ENCODE measurements at places on chromosomes 3 and 15.

DNA sequence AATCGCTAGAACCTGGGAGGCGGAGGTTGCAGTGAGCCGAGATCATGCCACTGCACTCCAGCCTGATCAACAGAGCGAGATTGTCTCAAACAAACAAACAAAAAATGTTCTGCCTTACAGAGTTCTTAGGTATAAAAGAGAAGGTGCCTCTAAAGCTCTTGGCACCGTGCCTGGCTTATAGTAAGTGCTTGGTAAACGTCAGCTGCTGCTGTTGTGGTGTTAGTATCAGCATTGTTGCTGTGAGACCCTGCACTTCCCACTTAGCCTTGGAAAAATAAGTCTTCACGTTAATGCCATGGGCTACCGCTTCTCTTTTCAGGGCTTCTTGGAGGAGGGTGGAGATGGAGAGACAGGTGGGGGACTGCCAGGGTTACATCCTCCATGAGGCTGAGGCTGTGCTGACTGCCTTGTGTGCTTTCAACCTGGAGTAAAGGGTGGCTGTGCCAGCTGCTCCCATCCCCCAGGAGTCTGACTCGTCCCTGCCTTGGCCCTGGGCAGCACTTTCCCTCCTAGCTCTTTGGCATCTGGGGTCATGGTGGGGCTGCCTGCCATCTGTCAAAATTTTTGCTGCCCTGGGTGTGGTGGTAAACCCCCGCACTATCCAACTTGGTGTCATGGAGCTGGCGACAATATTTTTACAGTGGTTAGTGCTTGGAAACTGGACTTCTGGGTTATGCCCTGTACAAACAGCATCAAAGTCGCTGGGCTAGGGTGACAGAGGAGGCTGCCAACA lies 17.8 kb downstream of the FLNB start:
- no peak for DNase-seq

GRCh38 chr3:171752329-171752728 lies 58.0 kb downstream of the PLD1 start:
- DNase-seq = no peak

- DNase-seq = no peak
Observed at GRCh38 chr3:186287711-186288110, 74.3 kb downstream of the DGKG start.

- no peak for DNase-seq
Observed at GRCh38 chr3:264394-265156, 68.0 kb downstream of the CHL1 start.

DNA sequence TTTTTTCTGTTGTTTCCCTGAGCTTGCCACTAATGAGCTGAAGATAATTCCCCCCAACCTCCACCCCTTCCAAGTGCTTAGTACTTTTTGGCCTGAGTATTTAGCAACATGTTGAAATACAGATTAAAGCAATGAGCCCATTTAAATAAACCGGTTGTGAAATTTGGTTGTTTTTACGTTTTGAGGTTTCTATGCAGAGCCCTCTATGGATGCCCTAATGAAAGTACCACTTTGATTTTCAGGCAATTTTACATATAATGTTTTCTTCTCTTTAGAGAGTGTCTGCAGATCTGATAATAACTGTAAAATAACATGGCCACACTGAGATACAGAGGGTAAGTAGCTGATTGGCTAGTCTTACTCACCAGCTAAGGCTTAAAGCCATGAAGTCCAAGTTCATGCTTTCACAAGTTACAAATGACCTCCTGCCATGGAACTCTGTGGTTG lies 139.4 kb upstream of the SLC7A14 start:
- no peak for DNase-seq

GRCh38 chr3:192931825-192932224 lies 14.2 kb upstream of the MB21D2 start:
- no peak for DNase-seq

DNA sequence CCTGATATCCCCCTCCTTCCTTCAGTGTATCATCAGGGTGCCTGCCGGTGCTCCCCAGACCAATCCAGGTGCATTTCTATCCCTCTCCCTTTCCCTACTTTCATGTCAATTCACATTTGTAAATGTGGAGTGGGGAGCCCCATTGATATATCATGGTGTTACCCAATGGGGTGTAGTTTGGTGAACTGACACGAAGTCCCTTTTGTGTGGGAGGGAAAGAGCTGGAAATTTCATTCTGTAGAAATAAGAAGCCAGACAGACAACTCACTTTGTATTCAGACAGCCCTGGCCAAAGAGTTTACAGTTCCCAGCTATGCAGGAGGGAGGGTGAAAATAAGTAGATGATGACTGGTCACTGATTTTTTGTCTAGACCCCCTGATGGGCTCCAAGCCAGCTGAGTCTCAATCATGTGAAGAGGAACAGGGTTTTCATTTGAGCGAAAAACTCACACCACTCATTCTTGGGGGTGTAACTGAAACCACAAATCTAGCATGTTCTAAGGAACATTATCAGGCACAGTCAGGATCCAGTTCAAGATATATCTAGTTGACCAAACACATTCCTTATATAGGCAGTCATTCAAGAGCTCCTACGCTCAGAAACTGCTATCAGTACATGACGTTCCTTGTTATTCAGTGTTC lies 58.9 kb downstream of the LMCD1 start:
- no peak for DNase-seq

DNA sequence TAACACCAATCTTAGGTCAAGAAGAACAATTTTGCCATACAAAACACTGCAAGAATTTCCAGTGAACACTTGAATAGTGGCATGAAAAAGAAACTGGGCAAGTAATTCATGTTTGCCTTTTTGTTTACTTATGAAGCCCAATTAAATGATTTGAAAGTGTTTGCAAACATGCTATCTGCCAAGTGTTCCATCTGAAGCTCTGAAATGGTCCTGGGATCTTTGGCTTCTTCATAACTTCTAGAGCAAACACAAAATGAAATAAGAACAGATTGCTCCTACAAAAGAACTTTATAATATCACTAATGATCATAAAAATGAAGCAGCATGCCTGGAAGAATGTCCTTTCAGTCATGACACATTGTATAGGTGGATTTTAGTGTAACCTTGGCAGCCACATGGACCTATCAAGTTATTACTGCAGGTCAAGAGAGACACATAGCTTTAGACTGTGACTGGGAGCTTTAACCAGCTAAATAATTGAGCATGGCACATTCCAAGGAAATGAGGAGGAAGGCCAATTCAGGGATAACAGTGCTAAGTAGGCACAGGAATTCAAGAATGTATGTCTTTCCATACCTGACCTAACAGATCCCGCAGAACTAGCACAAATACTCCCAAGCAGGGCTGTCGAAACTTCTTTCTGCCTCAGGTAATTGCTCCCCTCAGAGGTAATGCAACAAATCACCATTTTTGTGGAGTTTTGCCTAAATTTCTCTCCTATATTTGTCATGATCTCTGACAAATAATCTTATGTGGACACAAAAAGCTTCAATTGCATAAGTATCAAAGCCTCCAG lies 144.6 kb downstream of the DUT start:
- DNase-seq = no peak

GRCh38 chr15:72604794-72605193 lies 49.7 kb upstream of the GOLGA6B start:
- DNase-seq = no peak

DNA sequence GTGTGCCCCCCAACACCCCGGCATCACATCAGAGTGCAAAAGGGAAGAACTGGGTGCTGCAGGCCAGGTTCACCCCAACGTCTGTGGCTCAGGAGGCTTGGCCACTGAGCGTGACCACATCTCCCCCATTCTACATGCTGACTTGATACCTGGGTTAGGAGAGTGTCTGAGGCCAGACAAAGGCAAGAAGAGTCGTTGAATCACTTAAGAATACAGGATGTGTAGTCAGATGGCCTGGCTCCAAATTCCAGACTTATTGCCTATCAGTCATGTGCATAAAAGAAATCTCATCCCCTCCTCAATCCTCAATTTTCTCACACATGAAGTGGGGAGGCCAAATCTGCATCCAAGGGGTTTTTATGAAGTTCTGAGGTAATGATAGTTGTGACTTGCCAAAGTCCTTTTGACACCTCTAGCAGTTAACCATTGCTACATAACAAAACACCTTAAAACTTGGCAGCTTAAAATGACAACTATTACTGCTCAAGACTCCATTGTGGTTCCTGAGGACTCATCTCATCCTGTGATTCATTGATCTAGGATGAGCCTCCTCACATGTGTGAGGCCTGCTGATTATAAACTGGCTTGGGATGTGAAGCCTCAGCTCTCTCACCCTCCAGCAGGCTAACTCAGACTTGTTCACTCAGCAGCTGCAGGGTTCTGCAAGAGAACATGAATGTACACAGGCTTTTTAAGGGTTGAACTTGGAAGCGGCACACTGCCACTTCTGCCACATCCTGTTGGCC lies 138.8 kb upstream of the TLE3 start:
- peak; percentile 58 for DNase-seq

DNA sequence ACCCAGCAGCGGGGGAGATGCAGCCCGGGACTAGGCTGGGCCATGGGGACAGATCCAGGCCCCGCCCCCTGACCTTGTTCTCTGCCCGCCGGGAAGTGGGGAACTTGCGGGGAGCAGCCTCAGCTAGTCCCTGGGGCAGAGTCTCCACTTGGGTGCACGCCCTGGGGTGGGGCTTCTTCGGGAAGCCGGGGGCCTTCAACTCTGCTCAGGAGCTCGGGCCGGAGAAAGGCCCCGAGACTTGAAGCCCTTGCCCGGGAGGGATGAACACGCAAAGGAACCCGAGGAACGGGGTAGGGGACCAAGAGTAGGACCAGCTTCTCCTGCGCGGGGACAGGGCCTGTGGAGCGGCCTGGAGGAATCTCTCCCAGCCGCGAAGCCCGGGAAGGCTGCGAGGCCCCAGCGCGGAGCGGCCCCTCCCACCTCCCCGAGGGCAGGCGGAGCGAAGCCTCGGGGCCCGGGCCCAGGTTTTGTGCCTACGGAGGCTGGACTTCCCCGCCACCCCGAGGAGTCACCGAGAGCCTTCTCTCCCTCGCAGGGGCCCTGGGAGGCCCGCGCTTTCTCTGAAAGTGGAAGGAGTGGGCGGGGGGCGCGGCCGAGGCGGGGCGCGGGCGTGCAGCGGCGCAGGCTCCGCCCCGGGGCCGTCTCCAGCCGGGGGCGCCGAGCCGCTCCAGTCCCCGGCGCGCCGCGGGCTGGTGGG lies at the start of gene ITPKA:
ITPKA (plus strand) TSS at position 670 of the 697 bp plus-strand sequence. CDS start 54 bp downstream, outside the sequence.
- no peak for DNase-seq

DNA sequence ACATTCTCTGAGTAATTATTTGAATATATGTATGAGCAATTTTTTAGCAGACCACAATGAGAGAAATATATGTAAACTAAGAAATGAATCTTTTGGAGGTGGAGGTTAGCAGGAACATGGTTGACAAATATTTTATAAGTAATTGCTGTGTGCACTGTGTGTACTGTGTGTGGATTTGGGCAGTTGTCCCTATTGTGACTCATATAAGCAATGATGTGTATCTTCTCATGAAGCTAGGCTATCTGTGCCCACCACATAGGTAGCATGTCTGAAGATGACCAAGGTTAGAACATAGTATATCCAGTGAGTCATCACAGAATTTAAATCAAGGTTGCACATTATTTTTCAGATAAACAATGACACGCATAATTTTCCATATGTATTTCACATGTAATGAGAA lies 713.9 kb upstream of the GBE1 start:
- DNase-seq = no peak

DNA sequence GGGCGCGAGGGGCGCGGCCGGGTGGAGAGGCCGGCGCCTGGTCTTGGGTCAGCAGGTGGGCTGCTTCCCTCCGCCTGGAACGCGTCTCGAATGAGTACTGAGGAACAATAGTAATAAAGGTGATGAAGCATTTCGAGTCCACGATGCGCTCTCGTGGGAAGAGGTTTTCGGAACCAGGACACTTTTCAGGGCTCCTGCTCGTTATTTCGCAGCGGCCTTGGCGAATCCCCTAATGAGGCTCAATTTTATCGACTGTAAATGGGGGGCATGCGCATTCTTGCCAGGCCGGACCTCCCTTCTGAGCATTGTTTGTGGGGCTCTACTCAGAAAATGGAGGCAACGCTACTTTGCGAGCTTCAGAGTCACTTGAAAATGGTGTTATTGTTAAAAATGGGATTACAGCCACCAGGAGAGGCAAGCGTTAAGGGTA lies 1.2 kb downstream of the NR2C2 start:
- DNase-seq = no peak

DNA sequence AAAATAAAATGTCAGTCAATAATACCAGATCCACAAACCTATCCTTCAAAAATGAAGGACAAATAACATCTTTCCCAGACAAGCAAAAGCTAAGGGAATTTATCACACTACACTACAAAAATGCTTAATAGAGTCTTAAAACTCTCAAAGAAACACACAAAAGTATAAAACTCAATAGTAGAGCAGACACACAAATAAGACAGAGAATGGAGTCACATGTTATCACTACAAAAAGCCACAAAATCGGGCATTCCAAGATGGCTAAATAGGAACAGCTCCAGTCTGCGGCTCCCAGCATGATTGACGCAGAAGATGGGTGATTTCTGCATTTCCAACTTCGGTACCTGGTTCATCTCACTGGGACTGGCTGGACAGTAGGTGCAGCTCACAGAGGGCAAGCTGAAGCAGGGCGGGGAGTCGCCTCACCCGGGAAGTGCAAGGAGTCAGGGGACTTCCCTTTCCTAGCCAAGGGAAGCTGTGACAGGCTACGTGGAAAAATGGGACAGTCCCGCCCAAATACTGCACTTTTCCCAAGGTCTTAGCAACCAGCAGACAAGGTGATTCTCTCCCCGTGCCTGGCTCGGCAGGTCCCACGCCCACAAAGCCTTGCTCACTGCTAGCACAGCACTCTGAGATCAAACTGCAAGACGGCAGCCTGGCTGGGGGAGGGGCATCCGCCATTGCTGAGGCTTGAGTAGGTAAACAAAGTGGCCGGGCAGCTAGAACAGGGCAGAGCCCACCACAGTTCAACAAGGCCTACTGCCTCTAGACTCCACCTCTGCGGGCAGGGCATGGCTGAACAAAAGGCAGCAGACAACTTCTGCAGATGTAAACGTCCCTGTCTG lies 46.3 kb downstream of the SENP7 start:
- DNase-seq = no peak

GRCh38 chr3:9208605-9209152 lies 40.8 kb downstream of the SRGAP3 start:
- no peak for DNase-seq

DNA sequence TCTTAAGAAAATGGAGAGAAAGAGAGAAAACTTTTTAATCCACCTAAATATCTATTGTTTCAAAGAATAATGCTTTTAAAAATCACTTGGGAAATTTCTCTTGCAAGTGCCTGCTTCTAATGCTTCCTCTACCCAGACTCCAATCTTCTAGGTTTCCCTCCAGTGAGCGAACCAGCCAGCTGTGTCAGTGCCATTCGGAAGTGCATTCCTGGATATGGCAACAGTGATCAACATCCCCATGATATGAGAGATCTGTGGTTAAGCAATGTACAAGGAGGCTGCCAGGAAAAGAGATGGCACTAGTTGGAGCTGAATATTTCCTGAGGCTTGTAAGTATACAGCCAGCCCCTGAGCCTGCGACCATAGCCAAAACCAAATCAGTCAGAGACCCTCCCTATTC lies 53.3 kb upstream of the KCNMB2 start:
- DNase-seq = no peak

DNA sequence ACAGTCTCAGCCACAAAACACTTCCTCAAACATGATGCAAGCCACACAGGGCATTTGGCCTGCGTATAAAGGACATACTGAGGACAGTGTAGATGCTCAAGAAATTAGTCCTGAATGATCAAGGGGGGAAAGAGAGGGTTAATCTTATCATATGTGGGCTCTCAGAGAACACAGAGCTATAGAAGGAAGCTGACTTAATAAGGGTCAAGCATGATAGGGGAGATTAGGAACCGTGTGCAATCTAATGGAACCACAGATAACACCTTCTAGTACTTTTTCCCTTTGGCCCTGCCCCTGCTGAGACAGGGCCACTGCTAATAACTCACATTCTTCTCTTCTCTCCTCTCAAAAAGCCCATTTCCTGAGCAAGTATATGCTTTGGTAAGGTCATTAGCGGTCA lies 114.1 kb upstream of the ADAMTS9 start:
- DNase-seq = no peak

Measured in HFF-Myc (cell line).